Cortex of kidney (tissue), 1 donor: ENCODE measurements at places on chromosomes 11 and 22.

DNA sequence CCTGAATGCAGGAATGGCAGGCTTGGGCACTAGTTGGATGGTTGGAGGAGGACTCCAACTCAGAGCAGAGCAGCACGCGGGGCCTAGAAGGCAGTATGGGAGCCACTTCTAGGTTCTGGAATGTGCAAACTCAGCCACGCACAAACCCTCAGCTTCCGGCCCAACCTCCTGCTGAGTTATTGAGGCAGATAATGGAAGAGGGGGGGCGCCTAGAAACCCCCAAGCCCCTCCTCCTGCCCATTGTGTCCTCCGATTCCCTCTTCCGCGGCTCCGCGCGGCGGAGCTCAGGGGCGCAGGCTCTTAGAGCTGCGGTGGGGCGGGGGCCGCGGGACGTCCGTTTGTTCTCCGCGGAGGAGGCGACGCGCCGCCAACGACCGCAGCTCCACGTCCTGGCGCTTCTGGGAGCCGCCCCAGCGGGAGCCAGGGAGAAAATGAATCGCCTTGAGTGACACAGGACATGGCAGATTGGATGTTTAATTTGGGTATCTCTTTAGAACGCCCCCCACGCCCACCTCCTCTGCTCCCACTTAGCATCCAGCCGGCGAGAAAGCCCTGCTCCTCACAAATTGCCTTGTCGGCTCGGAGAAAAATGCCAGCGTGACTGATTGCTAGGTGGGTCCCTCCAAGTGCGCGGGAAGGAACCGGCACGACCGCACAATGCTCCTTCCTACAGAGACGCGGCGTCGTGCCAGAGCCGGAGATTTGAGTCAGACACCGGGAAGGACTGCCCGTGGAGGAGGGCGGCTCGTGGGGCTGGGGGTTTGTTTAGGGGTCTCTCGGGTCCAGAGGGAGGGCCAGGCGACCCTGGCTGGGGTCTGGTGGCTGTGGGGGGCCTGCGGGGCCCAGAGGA, 144.6 kb downstream of the NECTIN1 start:
- DNase-seq, result no peak

GRCh38 chr11:1842149-1843097, 3.6 kb downstream of the TNNI2 start:
- no peak for DNase-seq

- no peak for DNase-seq
Measured at GRCh38 chr11:67060111-67060522, 3.5 kb downstream of the RHOD start.

GRCh38 chr11:18229501-18229900, 7.1 kb downstream of the SAA4 start:
- DNase-seq, result no peak

GRCh38 chr11:118045191-118045590, 31.7 kb upstream of the TMPRSS4 start:
- DNase-seq, result no peak

GRCh38 chr11:121086866-121087265, 14.2 kb upstream of the TECTA start:
- no peak for DNase-seq

- DNase-seq, result no peak
Measured at GRCh38 chr22:26667140-26667539, 9.8 kb downstream of the MIAT start.

GRCh38 chr11:59176330-59176729, 4.4 kb downstream of the DTX4 start:
- DNase-seq, result no peak

DNA sequence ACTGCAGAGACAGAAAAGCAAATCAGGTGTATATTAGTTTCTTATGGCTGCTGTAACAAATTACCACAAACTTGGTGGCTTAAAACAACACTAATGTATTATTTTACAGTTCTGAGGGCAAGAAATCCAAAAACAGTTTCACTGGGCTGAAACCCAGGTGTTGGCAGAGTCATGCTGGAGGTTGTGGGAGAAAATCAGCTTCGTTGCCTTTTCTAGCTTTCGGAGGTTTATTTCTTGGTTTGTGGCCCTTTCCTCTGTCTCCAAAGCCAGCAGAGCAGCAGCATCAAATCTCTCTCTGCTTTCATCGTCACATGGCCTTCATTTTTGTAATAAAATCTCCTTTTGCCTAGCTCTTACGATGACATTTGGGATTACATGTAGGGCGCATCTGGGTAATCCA, 33.0 kb upstream of the OR6M1 start:
- DNase-seq, result no peak

DNA sequence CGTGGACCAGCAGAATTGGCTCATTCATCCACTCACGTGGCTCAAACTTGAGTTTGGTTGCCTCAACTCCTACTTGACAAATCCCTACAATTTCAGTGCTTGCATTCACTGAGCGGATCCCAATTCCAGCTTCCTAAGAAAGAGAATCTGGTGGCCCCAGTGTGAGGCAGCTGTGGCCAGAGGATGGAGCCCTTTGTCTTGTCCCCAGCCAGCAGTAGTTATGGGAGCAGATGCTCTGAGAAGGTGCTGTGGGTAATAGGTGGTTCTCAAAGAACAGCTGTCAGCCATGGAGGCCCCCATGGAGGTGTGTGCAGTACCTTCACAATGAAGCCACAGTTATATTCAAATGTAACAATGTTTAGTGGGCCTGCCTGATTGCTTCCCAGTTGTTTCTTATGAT, 39.3 kb downstream of the KREMEN1 start:
- no peak for DNase-seq

DNA sequence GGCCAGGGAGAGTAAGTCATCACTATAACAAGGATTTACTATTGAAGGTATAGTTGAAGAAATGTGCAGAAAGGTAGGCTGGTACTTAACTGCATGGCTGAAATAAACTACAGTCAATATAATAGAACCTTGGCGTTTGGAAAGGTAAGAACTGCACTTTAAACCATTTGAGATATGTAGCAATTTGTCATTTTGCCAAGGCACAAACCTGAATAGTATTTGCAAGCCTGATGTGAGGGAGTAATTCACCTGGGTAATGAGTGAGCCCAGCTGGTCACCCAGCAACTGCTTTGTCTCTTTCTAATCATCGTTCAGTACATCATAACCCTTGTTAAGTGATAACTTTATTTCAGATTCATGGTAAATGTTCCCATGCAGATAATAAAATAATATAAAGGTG, 62.3 kb upstream of the SCUBE2 start:
- DNase-seq, result no peak

DNA sequence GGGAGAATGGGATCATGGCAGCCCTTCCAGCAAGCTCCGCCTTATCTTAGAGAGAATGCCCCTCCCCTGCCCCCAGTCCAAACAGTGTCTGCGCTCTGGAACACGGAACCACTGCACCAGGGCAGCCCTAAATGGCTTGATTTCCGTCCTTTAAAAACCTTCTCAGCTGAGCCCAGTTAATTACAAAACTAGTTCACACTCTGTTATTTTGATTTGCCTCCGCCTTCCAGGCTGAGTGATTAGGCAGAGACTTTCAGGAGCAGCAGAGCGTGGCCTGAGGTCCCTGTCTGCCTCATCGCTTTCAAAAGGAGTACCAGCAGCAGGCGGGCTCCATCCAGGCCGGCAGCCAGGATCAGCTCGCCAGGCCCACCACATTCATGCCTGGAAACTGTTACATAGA, 313.0 kb downstream of the BRD1 start:
- no peak for DNase-seq

DNA sequence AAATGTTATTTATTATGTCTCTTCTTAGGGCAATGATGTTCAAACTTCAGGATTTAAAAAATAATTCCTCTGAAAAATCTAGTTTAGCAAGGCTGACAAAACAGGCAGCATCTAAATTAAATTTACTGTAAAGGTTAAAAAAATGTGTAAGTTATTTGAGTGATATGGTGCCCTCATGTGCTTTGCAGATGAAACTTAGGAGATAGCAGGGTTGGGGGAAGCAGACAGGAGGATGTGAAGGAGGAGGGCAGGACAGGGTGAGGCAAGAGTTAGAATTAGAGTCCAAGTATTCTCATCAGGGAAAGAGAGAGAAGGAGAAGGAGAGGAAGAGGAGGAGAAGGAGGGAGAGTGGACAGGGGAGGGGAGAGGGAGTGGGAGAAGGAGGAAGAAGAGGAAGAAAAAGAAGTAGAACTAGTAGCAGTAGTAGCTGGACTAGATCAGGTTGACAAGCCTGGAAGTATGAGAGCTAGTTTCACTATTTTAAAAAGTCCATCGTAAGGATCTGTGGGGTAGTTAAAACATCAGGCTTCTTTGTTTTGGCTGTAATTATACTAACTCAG, 141.2 kb upstream of the SESN3 start:
- no peak for DNase-seq

DNA sequence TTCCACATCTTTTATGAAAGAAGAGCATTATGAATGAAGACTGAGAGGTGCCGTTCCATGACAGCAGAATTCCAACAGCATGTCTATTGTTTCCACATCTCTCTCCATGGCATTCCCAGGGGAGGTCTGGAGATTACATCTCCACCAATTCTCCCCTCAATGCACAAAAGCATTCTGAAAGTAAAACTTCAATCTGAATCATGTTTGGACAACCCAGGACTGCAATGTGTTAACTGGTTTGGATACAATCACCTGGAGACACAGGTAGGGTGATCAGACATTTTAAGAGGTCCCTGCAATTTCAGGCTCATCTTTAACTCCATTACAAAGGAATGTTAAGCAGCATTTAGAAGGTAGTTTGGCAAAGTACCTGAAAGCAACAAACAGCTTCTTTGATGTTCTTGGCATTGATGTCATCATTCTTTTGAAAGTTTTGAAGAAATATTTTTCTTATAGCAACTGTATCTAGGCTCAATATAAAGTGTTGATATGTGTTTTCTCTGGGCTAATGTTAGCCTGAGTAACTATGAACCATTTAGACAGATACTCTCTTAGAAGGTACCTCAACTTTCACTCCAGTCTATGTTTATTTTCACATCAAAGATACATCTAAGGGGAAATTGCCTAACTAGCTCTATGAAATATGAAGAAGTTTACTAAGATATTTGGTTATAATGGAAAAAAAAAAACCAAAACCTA, 181.4 kb upstream of the MTMR2 start:
- DNase-seq, result no peak

- DNase-seq, result no peak
Measured at GRCh38 chr11:15941206-15941770, 415.1 kb downstream of the SOX6 start.

GRCh38 chr11:47001781-47002181, 65.2 kb downstream of the CSTPP1 start:
- DNase-seq, result no peak
